NCI-H2081 (cell line): ENCODE measurements at places on chromosomes 7 and 10.

GRCh38 chr7:27269455-27269854 is 26.9 kb downstream of the EVX1 start:
- no peak for DNase-seq

DNA sequence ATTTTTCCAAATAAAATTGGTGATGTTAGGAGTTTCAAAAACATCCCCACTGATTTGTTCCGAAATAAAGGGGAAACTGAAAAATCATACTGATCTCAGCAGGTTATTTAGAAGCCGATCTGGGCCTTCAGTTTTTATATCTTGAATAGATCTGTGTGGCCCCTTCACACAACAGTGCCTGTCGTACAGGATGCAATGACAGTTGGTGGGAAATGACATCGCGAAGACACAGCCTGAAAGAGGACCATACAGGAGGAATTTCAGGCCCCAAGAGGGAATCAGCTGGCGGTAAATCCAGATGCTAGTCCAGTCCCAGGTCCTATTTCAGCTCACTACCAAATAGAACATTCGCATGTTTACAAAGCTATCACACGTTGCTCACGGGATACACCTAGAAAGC is 3.0 kb downstream of the H2BK1 start:
- no peak for DNase-seq

- peak; percentile 76 for DNase-seq
Measured at GRCh38 chr10:71213127-71213621, 804 bp downstream of the UNC5B start.

- DNase-seq, result no peak
Measured at GRCh38 chr7:89695241-89695640, 459.0 kb upstream of the STEAP1 start.

GRCh38 chr7:45910855-45911254 is 10.2 kb downstream of the IGFBP3 start:
- no peak for DNase-seq

DNA sequence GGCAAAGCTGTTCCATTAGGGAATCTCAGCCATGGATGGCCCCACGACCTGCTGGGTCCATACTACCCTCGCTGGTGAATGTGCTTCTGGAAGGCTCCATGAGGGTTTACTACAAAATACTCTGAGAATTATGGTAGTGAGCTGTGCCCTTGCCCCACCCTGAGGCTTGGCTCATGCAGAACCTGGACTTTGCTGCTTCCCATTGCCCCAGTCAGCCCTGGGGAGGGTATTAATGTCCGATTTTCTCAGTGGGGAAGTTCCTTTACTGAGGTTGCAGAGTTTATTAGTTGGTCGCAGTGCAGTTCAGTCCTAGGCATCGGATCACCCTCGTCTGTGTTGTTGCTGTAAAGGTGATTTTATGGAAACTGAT is 310.1 kb downstream of the WDR37 start:
- no peak for DNase-seq

DNA sequence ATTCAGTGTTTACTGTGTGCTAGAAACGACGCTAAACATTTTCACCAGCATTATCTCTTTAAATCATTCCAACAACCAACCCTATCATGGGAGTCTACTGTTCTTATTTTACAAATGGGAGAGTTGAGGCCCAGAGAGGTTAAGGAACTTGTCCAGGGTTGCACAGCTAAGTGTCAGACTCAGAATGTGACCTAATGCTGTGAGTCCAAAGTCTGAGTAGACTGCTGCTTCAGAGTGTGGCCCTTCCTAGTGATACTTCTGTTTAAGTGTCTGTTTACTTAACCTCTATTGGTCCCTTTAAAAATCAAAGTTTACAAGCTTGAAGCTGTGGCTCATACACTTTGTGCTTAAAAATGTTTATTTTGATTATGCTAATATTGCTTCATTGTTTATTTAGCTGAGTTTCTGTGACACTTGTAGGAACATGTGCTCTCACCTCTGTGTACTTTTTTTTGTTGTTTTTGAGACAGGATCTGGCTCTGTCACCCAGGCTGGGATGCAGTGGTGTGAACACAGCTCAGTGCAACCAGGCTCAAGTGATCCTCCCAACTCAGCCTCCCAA is 84.4 kb upstream of the SYPL1 start:
- DNase-seq, result no peak
